T-helper 17 cell (primary cell): ENCODE measurements at places on chromosomes 7 and 10.

DNA sequence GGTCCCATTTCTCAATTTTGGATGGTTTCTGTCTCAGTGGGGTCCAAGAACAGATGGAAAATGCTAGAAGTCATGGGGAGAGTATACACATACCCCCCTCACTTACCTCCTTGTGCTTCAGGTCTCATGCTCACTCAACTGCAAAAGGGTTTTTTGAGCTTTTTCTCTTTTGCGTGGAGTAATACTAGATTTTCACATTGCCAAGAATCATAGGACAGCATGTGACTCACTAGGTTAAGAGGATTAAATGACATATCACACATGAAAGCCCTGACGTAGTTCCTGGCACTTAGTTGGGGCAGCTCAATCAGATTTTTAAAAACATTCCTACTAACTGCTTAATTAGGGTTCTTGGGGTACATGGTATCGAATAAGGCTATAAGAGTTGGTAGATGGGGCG, 4.5 kb downstream of the PI4K2A start:
- DNase-seq: no peak

DNA sequence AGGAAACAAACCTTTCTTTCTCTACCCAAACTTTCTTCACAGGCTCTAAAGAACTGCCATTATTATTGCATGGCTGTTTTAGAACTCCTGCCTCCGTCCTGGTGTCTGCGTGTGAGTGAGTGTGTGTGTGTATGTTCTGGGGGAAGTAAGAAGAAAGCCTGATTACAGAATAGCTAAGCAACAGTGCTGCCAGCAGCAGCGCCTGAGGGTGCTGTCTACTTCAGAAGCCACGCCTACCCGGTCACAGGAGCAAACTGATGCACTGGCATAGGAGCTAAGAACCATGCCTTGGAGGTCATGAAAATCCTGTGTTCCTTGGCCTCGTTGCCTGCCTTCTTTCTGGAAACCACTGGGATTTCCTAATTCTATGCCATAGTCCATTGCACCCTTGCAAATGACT, 25.2 kb downstream of the LIPK start:
- no peak for DNase-seq

DNA sequence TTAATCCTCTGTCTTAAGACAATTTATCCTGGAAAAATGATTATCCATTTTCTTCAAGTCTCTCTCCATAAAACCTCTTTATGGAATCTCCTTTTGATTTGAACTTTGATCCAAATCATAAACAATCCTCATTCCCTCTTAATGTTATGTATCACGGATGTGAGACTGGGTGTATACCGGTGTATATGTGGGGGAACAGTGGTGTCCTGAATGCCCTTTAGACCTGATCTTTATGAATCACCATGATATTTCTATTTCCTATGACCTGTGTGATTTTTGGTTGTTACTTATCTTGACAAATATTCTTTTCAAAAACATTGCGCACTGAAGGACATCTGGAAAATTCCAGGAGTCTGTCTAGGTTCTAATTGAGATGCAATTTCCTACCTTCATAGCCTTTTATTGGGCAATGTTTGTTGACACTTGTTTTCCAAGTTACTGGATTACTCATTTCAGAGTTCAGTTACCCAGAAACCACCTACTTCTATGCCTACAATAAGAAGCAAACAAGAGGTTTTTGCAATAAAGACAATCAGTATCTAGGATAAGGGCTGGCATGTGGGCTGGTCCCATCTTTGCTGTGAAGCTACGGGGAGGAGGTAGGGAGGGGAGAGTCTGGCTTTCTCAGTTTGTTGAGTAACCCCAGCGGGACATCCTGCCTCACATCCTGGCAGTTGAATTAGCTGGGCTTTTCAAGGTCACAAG, 190.4 kb downstream of the CTTNBP2 start:
- DNase-seq: no peak

DNA sequence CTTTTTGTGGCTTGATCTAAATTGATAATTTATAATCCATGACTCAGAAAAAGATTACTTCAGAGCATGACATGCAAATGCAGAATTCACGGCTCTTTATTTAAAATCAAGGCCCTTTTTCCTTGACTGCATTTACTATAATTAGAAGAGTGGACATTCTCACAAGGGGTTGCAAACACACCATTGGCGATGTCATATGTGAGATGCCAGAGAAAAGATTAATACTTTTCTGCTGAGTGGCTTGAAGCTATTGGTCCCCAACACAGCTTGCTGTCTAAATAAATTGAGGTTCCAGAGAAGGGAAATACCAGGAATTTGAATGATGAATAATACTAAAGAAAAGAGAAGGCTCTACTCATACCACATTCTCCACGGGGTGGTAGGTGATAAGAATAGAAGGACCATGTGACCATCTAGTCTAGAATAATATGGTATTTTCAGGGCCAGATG, 78.7 kb upstream of the ARID5B start:
- DNase-seq: no peak

GRCh38 chr10:98031440-98031839, 1.0 kb upstream of the CRTAC1 start:
- DNase-seq: no peak
